ENCODE measurements at places on chromosomes 1 and 21. TPM values are rescaled to one million over a fixed set of nuclear protein-coding genes. Genes with fewer than 3 reads are reported as not detected.

DNA sequence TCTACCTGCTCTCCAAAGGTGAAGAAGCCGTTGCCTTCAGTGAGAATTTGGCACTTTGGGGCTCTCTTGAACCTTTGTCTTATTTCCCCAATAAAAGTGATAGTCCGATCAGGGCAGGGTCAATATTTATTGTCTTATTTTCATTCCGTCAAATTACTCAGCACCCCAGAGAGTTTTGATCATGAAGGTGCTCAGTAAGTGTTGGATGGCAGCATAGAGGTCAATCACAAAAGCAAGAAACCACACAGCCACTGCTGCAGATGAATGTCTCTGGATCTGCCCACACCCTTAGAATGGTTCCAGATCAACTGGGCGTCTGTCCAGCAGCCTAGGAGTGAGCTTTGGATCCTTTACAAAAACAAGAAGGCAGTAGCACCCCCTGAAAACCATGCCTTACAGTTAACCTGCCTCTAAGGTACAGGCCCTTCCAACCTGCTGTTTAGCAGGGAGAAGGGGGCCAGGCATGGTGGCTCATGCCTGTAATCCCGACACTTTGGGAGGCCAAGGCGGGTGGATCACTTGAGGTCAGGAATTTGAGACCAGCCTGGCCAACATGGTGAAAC lies 97.3 kb downstream of the PSMG1 start:
- DNase-seq = no peak

DNA sequence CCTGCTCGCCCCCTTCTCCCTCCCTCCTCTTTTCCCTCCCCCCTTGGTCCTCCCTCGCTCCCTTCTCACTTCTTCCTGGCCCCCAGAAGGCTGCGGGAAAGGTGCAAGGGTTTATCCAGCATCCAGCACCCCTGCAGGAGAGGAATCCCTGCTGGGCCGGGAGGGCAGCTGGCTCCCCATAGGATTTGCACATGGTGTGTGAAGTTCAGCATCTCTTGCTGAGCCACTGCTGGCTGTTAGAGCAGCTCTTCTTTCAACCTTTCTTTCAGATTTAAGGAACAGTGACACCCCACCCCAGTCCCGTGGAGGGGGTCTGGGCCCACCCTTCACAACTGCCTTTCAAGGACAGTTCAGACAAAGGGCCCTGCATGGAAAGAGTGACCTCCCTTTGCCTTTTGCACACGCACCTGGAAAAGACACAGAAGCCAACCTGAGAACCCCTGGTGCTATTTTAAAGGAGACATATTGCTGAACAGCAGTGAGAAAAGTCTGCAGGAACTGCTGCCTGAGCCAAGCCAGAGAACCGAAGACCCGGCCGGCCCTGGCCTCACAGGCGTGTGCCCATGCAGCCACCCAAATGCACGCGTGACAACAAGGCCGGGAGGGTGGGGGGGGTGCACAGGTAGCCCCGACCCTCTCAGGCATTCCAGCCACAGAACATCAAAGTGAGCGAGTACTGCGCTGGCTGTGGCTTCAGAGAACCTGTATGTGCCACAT lies 66.6 kb downstream of the SLC37A1 start:
- peak; percentile 22 for DNase-seq

GRCh38 chr1:63368131-63368530 lies 704 bp downstream of the ALG6 start:
- no peak for DNase-seq

- no peak for DNase-seq
Measured at GRCh38 chr21:14275702-14276205, 59.8 kb downstream of the RBM11 start.

- DNase-seq = no peak
Measured at GRCh38 chr21:44398499-44398898, 45.1 kb downstream of the TRPM2 start.

- DNase-seq = no peak
Measured at GRCh38 chr1:34406833-34407539, 230.3 kb downstream of the C1orf94 start.

- no peak for DNase-seq
Measured at GRCh38 chr1:24311741-24312140, 7.4 kb upstream of the GRHL3 start.

GRCh38 chr21:40658311-40658710 lies 188.6 kb downstream of the DSCAM start:
- no peak for DNase-seq

- peak; percentile 80 for DNase-seq
Measured at GRCh38 chr21:34844013-34844923, 175.5 kb downstream of the CLIC6 start.

- DNase-seq = no peak
Measured at GRCh38 chr21:43333298-43334062, 93.5 kb downstream of the SIK1 start.

DNA sequence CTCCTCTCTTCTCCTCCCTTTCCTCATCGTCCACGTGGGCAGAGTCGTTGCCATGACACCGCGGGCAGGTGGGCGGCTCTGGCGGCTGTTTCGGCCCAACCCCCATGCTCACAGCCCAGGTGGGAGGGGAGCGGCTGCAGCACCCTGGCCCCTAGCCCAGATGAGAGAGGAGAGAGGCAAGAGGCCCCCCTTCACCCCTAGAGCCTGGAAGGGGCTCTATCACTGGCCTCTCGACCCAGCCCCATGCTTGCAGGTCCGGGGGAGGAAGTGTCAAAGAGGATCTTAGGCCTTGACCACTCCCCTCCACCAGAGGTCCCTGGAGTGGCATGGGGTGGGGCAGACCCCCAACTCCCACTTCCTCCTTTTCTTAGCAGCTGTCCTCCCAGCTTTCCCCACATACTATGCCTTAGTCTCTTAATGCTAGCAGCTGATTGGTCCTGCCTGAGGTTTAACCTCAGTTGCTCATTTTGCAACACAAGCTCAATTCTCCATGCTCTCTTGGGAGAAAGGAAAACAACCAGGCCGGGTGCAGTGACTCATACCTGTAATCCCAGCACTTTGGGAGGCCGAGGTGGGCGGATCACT lies 10.4 kb downstream of the DLGAP3 start:
- no peak for DNase-seq

GRCh38 chr1:32695098-32695904 lies 7.3 kb downstream of the SYNC start:
- peak; percentile 80 for DNase-seq

DNA sequence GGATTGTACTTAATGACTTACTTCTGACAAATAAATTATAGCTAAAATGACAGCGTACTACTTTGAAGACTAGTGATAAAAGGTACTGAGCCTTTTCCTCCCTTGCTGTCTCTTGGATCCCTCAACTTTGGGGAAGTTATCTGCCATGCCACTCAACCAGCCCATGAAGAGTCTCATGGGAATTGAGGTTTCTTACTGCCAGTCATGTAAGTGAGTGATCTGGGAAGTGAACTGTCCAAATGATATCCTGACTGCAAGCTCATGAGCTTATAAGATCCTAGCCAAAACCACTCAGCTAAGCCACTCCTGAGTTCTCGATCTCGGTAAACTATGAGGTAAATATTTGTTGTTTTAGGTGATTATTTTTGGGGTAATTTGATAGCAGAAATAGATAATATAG lies 247.8 kb downstream of the NCAM2 start:
- no peak for DNase-seq

DNA sequence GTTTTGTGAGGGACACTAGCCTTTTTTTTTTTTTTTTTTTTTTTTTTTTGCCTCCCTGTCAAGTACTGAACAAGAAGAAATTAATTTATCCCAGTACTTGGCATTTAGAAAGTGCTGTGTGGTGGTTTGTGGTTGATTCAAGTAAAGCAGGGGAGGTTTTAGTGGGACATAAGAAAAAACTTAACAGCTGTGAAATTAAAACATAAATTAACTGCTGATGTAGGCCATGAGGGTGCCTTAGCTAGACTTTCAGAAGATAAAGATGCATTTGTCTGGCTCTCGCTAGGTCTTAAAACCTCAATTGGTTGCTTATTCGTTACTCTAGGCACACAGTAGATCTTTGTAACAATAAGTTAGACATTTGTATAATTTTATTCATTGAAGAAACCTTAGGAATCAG lies 52.3 kb downstream of the SPATA46 start:
- no peak for DNase-seq

The SV2A gene
- total RNA-seq = 1.7 TPM

The PCP4L1 gene
- total RNA-seq = 0.89 TPM
